Mucosa of descending colon (tissue), 3 donors: ENCODE measurements at places on chromosomes 1 and 21. TPM values are rescaled to one million over a fixed set of nuclear protein-coding genes. Genes with fewer than 3 reads are reported as not detected.

- DNase-seq = no peak
Measured at GRCh38 chr1:118290046-118290445, 105.0 kb upstream of the SPAG17 start.

DNA sequence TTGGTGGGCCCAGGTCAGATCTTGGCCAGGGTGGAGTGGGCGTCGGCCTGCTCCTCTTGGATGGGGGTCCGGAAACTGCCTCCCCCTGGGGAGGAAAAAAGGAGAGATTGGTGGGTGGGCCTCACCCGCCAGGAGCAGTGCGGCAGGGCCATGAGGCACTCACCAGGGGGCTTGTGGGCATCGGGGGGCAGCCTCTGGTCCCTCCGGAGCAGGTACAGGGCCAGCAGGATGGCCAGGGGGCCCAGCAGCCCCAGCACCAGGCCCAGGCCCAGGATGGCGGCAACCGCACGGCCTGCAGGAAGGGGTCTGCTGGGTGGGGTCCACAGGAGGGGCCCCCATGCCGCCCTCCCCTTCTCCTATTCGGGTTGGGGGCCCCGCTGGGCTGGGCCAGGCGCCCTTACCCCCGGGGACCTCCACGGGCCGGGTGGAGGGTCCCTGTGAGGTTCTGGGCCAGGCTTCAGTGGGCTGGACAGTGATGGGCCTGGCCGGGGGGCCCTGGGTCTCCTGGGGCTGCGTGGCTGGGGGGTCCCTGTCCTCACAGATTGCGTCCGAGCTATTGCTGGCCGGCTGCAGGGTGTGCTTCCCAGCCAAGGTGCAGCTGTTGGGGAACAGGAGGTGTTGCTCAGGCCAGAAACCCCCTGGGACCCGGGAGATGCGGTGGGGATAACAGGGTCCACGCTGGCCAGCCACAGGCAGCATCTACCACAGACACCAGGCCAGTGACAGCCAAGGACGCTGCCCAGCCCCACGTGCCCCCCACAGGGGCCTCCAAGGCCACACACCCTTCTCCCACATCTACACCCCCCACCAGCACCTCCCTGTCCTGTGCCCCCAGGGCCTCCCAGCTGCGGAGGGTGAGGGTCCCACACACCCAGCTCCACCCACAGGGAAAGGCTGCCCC lies 2.2 kb downstream of the TNFRSF4 start:
- peak; percentile 30 for DNase-seq

GRCh38 chr1:83043244-83043643 lies 955.7 kb downstream of the TTLL7 start:
- no peak for DNase-seq

DNA sequence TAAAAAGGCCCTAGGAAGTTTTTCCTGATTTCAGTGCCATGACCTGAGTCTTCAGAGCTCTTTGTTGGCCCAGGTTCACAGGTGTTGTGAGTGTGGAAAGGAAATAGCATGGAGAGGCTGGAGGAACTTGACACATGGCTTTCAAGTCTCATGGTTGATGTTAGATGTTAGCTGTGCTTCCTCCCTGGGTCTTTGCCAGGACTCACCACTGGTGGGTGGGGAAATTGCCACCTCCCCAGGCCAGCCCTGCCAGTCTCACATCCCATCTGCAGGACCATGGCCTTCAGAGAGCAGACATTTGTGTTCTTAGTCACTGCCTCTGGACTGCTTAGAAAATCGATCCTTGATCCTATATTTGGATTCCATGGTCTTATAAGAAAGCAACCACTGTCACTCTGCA lies 383.2 kb downstream of the DISC1 start:
- no peak for DNase-seq

DNA sequence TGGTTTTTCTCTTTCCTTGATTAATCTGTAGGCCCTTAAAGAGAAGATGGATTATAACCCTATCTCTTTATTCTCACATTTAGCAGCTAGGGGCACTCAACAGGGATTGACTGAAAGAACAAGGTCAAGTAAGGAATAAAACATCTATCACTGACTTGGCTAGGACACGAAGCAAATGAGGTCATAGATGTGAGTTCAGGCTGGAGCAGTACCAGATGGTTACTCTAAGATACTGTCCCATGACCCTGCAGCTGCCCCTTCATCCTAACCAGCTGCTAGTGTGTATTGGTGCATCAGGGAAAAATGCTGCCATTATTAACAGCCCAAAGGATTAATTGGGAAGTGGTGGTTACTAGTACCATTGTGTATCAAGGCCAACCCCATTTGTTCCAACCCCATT lies 221.9 kb downstream of the CTH start:
- DNase-seq = no peak

GRCh38 chr1:84086189-84086588 lies 57.9 kb upstream of the PRKACB start:
- no peak for DNase-seq

GRCh38 chr1:116449578-116449977 lies 76.5 kb downstream of the ATP1A1 start:
- no peak for DNase-seq

DNA sequence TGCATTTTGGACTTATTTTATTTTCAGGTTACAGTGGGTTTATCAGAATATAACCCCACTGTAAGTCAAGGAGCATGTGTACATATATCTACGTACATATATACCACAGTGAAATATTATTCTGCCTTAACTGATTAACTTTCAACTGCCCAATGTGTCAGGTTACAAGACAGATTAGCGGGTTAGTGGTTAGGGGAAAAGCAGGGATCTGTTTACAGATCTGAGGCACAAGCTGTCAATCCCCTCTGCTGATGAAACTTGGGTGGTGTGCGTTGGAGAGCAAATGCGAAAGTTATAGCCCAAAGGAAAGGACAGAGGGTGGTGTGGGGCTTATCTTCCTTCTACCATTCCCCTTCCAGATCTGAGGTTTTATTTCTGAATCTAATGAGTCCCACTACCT lies 238.2 kb upstream of the KCNK2 start:
- no peak for DNase-seq

The SLC22A15 gene
- total RNA-seq = 2.7 TPM

The TRIM67 gene
- 0.05 TPM for total RNA-seq

The PLD5 gene
- not detected for total RNA-seq

The PCSK9 gene
- total RNA-seq = 14.1 TPM
